ENCODE measurements at places on chromosomes 1 and 21.

- DNase-seq: no peak
Observed at GRCh38 chr1:247407180-247407616, 8.8 kb upstream of the NLRP3 start.

DNA sequence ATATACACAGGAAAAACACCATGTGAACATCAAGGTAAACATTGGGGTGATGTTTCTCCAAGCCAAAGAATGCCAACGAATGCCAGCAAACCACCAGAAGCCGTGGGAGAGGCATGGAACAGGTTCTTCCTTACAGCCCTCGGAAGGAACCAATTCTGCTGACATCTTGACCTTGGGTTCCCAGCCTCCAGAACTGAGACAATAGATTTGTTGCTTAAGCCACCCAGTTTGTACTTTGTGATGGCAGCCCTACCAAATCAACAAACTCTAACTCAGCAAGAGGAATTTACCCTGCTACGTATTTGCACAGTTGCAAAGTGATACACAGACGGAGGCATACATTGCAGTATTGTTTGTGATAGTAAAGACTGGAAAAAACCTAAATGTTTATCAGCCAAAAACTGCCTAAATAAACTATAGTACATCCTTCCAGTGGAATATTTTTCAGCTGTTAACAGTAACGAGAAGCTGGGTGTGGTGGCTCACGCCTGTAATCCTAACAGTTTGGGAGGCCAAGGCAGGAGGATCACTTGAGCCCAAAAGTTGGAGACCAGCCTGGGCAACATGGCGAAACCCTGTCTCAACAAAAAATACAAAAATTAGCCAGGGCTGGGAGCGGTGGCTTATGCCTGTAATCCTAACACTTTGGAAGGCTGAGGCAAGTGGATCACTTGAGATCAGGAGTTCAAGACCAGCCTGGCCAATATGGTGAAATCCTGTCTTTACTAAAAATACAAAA, 12.5 kb upstream of the ZC3H12A start:
- no peak for DNase-seq

- DNase-seq: no peak
Observed at GRCh38 chr21:31262728-31263127, 81.3 kb downstream of the TIAM1 start.

GRCh38 chr1:7261490-7261889, 476.2 kb downstream of the CAMTA1 start:
- no peak for DNase-seq

GRCh38 chr21:34885125-34885524, 164.0 kb downstream of the RUNX1 start:
- DNase-seq: no peak

DNA sequence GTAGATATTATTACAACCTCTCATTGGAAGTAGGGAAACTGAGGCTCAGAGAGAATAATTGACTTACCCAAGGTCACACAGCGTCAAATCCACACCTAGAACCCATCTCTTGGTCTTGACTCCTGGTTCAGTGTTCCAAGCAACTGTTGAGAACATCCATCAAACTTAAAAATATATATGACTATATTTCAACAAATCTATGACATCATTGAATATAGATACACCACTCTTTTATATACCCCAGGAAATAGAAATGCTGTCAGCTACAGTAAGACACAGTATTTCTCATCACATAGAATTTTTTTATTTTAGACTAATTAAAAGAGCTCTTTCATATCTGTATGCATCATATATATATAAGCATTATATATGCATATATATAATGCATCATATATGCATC, 56.9 kb downstream of the RUNX3 start:
- DNase-seq: no peak

DNA sequence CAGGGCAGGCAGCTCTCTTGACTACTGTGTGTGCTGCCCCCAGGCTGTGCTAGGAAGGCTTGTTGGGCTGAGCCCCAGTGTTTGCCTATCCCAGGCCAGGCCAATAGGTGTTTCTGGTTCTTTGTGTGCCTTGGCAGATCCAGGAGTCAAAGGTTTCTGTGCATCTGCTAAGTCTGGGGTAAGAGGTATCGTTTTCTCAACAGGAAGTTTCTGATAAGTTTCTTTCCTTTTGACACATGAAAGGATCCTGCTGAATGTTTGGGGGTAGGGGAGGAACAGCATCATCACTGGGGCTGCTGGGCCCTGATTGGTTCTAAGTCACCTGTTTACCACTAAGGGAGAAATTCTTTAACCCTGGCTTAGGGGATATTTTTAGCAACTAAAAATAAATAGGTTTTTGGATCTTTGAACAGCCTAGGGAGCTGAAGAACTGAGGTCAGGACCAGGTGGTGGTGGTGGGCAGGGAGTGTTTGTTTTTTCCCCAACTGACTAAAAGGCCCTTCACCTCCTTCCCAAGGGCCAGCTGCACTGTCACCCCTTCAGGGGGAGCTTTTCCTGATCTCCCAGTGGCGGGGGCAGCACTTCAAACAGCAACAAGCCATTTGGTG, 85.1 kb downstream of the KCNN3 start:
- DNase-seq: no peak

GRCh38 chr1:167784876-167785550, 63.2 kb downstream of the MPZL1 start:
- DNase-seq: no peak

DNA sequence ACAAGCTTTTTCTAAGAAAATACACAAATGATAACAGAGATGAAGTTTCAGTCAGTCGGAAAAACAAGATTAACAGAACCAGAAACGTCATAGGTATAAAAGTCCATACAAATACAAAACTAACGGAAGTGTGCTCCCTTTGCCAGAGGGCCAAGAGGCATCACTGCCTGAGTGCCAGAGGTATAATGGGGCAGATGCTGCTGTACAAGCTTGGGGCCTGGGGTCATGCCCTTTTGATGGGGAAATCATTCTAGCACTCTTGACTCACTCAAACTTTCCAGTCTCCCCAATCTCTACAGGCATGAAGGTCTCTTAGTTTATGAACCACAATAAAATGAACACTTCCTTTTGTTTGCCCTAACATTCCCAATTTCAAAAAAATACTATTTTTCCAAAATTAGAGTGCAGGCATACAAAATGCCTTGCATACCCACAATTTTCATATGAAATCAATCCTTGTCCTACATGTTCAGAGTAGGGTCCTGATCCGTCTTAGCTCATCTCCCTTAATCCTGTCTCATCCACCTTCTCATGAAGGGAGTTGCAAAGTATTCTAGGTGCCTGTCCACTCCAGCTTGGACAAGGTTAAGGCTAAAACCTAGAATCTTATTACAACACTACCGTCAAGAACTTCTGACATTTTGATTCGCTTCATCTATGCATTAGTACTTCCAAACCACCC, 1.5 kb downstream of the RPL22 start:
- no peak for DNase-seq

DNA sequence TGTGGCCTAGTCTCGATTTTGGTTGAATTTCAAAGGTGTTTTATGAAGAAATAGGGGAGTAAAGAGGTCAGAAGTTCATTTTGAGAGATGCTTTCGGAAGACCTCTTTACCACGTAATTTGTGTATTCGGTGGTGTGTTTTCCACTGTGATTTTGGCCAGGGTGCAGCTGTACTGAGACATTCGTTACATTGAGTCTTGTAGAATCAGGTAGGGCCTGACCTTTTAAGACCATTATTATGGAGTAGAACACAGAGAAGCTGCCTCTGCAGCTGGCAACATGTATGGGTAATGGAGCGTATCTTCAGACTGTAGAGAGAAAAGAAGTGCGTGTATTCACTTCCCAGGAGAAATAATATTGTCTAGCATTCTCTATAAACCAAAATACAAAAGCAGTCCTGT, 326.5 kb downstream of the PDE4B start:
- no peak for DNase-seq

DNA sequence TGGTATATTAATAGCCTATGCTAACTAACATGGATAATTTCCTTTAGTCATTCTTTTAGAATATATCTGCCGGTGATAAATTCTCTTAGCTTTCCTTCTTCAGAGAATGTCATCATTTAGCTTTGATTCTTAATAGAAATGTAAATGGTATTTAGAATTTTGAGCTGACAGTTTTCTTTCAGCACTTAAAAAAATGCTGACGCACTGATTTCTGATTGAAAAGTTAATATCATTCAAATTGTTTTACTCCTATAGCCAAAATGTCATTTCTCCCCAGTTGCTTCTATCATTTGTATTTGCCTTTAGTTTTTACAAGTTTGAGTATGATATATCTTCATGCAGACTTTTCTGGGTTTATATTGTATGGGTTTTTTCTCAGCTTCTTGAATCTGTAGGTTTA, 668.0 kb downstream of the LTN1 start:
- DNase-seq: no peak

GRCh38 chr1:159000625-159001024, 9.1 kb upstream of the IFI16 start:
- DNase-seq: peak; percentile 48

- no peak for DNase-seq
Observed at GRCh38 chr1:73813236-73813635, 384.7 kb downstream of the LRRIQ3 start.

DNA sequence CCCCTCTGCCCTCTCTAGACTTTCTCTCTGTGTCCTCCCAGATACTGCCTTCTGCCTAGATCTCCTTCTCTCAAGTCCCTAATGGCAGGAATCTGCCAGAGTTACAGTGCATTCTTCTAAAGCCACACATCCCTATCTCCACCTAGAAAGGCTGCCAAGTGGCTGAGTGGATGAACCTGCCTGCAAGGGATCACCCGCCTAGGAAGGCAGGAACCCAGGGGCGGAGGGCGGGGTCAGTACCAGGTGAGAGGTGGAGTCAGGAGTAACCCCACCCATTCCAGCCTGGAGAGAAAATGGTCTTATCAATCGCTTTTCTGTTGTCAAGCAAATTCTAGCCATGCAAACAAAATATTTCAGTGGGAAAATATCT, 60.8 kb downstream of the BCAR3 start:
- no peak for DNase-seq

- DNase-seq: no peak
Observed at GRCh38 chr1:213925531-213926182, 62.1 kb upstream of the PROX1 start.

DNA sequence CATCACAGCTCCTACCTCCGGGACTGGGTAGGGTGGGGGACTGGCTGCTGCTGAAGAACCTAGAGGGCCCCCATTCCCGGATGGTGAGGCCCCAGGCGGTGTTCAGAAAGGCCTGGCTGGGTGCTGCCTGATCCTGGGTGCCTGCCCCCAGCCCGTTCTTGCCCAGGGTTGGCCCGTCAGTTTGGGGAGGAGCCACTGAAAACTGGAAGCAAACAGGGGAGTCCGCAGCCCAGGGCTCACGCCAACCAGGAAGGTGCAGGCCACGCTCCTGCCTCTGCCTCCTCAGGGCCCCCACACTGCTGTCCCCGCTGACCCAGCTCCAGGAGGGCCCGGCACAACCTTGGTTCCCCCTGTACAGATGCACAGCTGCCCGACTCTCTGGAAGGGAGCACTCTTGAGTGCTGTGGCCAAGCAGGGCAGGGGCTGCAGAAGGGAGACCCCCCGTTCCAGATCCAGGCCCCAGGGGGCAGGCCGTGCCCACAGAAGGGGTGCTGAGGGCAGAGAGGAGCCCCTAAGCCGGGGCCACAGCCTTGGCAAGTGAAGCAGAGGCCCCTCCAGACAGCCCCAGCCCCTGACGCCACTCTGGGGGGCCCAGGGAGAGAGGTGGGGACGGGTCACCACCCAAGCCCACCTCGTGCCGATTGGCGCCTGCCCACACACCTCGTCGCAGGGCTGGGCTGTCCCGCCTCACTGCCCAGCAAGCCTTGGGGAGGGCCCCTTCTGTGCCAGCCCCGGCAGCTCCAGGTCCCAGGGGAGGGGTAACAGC, 5.5 kb downstream of the C1QTNF12 start:
- no peak for DNase-seq

DNA sequence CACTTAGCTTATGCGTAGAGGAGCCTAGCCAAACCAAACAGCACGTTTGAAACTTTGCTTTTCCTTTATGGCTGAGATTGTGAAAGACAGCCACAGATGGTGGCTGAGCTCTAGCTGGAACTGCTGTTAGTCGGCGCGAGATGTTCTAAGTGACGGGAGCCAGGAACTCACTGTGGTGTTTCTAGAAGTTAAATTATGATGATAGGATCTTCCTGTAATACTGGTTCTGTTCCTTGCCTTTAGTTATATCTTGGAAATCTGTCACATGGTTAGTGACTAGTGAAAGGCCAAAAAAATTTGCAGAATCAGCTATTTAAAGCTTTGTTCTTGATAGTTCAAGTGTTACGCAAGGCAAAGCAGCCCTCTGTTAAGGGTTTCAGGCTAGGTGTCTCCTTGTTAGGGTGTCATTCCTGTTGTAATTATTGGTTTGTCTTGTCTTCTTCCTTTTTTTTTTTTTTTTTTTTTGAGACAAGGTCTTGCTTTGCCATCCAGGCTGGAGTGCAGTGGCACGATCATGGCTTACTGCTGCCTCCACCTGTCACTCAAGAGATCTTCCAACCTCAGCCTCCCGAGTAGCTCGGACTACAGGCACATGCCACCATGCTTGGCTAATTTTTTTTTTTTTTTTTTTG, 22.6 kb downstream of the AK4 start:
- no peak for DNase-seq

DNA sequence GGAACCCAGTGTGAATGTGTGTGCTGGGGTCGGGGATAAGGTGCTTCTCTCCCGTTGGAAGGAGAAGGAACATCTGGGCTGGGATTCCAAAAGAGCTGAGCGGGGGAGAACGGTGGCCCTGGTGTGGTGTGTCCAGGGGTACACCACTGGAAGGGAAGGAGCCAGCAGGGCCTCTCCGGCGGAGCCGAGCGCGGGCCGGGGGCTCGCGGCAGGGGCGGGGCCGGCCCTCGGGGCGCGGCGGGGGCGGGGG, 231 bp upstream of the RPS6KA1 start:
- DNase-seq: no peak

DNA sequence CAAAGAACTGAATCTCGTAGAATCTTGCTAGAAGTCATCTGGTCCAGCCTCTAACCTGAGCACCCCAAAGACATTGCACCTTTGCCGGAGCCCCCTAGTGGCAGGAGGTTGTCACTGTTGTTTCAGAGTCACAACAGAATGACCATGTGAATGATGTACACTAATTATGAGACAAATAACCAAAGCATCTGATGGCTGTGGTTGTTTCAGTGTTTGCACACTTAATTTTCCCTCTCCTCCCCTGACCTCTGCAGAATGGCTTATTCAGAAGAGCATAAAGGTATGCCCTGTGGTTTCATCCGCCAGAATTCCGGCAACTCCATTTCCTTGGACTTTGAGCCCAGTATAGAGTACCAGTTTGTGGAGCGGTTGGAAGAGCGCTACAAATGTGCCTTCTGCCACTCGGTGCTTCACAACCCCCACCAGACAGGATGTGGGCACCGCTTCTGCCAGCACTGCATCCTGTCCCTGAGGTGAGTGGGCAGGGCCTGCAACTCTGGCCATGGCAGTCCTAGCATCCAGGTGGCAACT, 26.4 kb downstream of the TRAF5 start:
- peak; percentile 25 for DNase-seq

DNA sequence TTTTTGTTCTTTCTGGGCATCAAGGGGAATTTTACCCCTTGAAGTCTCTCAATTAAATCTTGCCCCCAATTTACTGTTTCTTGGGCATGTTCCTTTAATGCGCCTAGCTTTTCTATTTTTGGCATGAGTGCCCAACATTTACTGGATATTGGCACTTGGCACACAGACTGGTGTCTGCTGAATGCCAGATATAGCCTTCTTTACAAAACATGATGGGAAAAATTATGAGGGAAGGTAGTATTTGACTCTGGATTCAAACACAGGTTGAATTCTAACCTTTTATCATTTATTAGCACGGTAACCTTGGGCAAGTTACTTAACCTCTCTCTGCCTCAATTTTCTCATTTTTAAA, 88.3 kb upstream of the GPR52 start:
- no peak for DNase-seq
